ENCODE measurements at places on chromosomes 5 and 9. TPM values are rescaled to one million over a fixed set of nuclear protein-coding genes. Genes with fewer than 3 reads are reported as not detected.

The AQP7 gene
- 250 TPM for total RNA-seq

The SLC46A2 gene
- not detected for total RNA-seq

The MCC gene
- total RNA-seq, result 33.3 TPM

The ZNF366 gene
- 4.1 TPM for total RNA-seq

The PNPLA7 gene
- total RNA-seq, result 10.7 TPM

The PDE6A gene
- 0.24 TPM for total RNA-seq

The MORN5 gene
- not detected for total RNA-seq

The ACOT12 gene
- not detected for total RNA-seq

The TMC1 gene
- total RNA-seq, result not detected

Measured in heart right ventricle (tissue), 16 donors.